ENCODE measurements at places on chromosomes 2 and 18.

- H3K4me1 ChIP-seq, result peaks cover 8% of the 10 kb centered on the region
- no peak overlapping the region for H3K4me3 ChIP-seq
- DNase-seq, result no peak
- H3K36me3 ChIP-seq, result peaks cover 13% of the 10 kb centered on the region
- no peak overlapping the region for H3K27ac ChIP-seq
- H3K27me3 ChIP-seq, result no peaks in the 10 kb centered on the region
Observed at GRCh38 chr2:148920559-148920958, 45.5 kb downstream of the KIF5C start.

DNA sequence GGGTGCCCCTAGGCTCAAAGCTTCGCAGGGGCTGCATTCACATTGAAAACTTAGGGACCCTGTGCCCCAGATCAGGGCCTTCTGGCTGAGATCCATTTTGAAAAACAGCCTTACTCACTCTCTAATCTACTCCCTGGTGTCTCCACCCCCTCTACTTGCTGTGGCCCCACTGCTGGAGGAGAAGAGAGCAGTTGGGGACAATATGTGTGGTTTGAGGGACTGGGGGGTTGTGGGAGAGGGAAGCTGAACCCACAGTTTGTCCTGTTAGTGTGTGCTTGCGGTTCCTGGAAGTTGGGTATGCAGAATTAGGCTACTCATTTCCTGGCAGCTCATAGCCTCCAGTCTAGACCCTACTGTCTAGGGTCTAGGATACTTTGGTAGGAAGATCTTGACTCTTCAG, 211.4 kb downstream of the PRKCE start:
- no peak overlapping the region for H3K27ac ChIP-seq
- H3K36me3 ChIP-seq, result no peaks in the 10 kb centered on the region
- no peaks in the 10 kb centered on the region for H3K27me3 ChIP-seq

DNA sequence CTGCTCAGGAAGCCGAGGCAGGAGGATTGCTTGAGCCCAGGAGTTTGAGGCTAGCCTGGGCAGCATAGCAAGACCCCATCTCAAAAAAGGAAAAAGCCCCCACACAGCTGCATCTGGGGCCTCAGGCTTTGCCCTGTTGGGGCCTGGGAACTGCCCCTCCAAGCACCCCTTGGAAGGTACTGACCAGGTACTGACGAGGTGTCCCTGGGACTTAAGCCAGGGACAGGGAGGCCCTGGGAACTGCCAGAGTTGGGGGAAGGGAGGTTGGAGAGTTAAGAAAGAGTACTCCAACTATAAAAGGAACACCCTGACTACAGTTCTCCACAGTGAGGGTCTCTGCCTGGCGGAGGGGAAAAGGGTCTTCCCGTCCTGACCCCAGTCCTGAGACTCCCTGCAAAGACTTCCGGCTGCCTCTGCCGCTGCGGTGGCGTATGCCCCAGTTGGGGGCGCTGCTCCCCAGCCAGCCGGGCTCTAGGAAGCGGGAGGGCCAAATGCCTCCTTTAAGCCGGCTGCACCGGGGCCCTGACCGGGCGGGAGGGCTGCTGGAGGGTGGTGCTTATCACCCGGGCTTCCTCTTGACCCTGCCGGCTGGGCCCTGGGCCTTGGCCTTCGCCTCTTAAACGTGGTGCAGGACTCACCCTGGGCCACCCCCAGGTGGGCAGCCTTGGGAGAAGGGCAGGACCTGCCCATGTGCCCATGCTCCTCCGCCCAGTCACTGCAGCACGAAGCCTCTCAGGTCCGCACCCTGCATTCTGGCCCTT, 12.8 kb downstream of the SLC30A3 start:
- H3K4me1 ChIP-seq, result peaks cover 8% of the 10 kb centered on the region
- H3K36me3 ChIP-seq, result no peaks in the 10 kb centered on the region
- H3K4me3 ChIP-seq, result no peak overlapping the region

- no peaks in the 10 kb centered on the region for H3K36me3 ChIP-seq
- no peak overlapping the region for H3K4me3 ChIP-seq
- H3K27ac ChIP-seq, result no peak overlapping the region
- H3K4me1 ChIP-seq, result peaks cover 16% of the 10 kb centered on the region
- H3K27me3 ChIP-seq, result peaks cover 49% of the 10 kb centered on the region
- DNase-seq, result no peak
Observed at GRCh38 chr2:31132786-31133185, 5.5 kb downstream of the GALNT14 start.
